ENCODE measurements at places on chromosomes 12 and 14.

GRCh38 chr14:104928391-104929133 is 3.9 kb downstream of the PLD4 start:
- peak; percentile 8 for DNase-seq

DNA sequence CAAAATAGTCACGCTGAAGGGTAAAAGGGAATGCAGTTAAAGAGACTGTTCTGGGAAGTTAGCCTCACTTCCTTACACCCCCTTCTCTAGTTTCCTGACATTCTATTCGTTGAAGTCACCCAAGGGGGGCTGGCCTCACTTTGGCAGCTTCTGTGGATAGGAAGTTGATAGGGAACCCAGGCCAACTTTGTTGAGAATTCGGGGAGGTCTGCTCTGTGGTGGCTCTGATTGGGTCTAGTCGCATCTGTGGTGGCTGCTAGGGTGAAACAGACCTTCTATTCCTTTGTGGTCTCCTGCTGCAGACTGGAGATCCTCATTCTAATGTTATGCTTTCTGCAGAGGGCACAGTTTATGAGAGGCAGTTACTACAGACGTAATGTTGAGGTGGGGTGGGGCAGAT is 28.8 kb upstream of the GZMB start:
- DNase-seq = no peak

DNA sequence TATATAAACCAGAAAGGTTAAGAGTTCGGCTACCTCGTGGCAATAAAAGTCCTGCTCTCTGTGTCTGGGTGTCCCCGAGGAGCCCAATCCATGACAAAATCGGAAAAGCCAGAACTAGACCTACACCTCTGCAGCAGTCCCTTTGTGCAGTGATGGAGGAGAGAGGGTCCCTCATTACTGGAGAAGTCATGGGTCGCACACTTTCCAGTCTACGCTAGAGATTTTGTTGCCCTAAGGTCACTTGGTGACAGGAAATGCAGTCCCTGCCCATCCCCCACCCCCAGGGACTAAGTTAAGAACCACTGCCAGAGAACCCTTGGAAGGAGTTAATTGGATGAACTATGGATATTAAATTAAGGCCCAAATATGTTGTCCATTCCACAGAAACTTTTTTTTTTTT is 104.4 kb upstream of the ATF7IP start:
- DNase-seq = no peak

GRCh38 chr12:30996255-30996654 is 69.7 kb downstream of the TSPAN11 start:
- no peak for DNase-seq

- no peak for DNase-seq
Measured at GRCh38 chr12:129394177-129394825, 509.5 kb downstream of the TMEM132D start.

DNA sequence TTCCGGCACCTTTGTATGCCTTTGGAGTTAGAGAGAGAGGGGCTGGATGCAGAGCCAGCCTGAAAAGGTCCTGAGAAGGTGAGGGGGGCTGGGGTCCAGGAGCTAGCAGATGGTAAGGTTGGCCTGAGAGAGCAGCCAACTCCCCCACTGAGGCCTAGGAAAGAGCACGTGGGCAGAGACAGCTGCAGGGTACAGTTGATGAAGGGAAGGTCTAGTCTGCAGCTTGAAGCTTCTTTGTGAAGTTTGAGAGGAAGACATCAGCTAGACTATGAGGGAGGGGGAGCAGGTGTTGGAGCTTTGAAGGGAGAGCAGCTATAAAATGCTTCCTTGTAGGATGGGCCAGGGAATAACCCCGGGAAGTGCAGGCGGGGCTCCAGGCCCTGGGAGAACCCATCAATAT is 289.3 kb upstream of the AMIGO2 start:
- no peak for DNase-seq

DNA sequence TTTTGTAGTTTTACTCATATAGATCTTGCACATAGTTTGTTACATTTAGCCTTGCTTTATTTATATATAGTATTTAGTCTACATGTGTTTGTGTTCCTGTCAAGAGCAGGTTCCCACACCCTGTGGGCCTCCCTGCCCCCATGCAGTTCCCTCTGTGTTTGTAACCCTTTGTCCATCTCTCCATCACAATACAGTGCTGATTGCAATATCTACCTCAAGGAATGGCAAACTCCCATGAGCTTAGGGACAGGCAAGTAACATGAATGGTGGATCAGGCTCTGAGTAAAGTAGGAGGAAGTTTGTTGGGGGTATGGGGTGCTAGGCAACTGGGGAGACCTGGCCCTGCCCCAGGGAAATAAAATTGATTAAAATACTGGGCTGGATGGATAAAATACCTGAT is 151.9 kb upstream of the MYL2 start:
- no peak for DNase-seq

- DNase-seq = no peak
Measured at GRCh38 chr12:79360286-79360685, 330.5 kb downstream of the PAWR start.

- DNase-seq = no peak
Measured at GRCh38 chr12:4412056-4412455, 32.5 kb upstream of the FGF23 start.

DNA sequence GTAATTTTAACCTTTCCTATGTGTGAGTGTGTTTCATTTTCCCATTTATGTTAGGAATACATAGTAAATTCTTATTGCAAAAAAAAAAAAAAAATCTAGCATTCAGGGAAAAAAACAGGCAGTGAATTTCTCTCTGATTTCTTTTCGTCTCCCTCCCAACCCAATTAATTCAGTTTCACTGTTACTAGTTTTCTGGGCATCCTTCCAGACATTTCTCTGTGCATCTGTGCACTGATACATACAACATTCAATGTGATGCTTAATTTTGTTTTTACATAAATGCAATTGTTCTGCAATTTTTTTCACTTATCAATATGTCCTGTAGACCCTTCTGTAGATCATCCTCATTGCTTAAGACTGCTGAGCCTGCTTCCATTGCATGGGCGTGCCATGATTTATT is 694.3 kb upstream of the TBX3 start:
- no peak for DNase-seq

DNA sequence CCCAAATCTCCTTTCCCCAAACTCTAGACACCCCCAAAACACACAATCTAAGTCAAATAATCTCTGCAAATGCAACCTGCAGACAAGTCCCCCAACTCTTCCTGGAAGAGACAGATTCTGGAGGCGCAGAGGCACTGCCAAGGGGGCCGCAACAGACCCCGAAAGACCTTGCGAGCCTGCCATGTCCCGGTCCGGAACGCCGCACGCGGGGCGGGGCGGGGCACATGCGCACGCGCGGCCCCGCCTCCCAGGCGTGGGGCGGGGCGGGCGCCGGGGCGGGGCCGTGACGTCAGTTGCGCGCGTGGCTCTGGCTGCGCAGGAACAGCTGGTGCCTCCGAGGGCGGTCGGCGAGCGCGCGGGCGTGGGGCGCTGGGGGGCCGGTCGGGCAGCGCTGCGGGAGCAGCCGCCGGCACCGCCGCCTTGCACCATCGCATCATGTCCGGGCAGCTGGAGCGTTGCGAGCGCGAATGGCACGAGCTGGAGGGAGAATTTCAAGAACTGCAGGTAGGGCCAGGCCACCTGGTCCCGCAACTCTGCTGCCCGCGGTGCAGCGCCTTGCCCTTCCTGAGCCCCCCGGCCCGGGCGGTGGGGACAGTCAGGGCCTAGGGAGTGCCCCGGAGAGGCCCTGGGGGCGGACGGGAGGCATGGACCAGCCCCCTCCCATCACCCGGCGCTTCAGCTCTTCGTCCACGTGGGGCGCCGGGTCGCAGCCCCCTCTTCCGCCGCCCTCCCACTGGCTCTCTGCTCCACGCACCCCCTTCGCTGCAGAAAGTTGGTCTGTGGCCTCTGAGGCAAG is at the start of gene TMEM120B:
TSS of gene TMEM120B (plus strand) at position 292 of the 796 bp plus-strand sequence. CDS start at position 436, 144 bp downstream.
- DNase-seq = peak; percentile 97

GRCh38 chr14:23385642-23386265 is 8.9 kb downstream of the CMTM5 start:
- no peak for DNase-seq

DNA sequence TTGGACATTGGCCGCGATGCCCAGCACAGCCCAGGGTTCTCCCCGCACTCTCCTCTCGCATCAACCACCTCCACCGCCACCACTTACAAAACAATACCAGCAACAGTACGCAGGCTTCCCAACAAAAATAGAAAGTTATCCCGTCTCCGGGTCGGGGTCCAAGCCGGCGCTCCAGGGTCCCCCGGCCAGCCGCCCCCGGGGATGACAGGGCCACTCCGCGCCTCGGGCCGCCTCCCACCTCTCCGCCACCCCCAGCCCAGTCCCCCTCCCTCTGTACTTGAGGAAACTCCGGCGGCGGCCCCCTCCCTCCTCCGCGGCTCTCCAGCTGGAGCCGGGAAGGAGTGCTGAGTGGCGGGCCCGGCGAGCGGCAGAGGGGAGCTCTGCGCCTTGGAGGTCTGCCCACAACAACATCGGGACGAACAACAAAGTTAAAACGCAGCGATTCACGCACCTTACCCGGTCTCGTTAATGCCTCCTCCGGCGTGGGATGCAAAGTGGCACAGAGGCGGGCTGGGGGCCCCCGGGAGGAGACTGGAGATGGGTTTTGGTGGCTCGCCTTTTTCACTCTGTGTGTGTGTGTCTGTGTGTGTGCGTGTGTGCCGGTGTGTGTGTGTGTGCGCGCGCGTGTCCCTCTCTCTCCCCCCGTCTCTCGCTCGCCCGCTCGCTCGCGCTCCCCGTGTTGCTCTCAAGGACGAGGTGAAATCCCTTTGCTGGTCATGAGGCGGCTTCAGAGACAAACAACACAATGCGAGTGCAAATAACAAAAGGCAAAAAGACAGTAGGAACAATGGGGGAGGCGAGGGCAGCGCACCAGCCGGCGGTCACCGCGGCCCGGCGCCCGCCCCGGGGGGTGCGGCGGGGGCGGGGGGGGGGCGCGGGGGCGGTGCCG is 386.8 kb downstream of the BCAT1 start:
- peak; percentile 68 for DNase-seq

DNA sequence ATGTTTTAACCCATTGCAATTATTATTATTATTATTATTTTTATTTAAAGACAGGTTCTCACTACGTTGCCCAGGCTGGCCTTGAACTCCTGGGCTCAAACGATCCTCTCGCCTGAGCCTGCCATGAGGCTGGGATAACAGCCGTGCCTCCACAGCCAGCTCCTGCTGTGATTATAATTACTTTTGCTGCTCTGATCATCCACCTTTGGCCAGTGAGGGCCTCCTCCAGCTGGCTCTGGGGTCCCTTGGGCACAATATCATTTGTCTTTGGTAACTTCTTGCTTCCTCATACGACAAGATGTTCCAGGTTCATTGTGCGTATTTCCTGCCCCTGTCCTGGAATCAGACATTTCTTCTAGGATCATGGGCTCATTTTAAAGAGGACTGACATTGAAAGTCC is 28.4 kb downstream of the LRTM2 start:
- DNase-seq = no peak

GRCh38 chr12:91326058-91327027 is 143.7 kb upstream of the DCN start:
- peak; percentile 28 for DNase-seq

DNA sequence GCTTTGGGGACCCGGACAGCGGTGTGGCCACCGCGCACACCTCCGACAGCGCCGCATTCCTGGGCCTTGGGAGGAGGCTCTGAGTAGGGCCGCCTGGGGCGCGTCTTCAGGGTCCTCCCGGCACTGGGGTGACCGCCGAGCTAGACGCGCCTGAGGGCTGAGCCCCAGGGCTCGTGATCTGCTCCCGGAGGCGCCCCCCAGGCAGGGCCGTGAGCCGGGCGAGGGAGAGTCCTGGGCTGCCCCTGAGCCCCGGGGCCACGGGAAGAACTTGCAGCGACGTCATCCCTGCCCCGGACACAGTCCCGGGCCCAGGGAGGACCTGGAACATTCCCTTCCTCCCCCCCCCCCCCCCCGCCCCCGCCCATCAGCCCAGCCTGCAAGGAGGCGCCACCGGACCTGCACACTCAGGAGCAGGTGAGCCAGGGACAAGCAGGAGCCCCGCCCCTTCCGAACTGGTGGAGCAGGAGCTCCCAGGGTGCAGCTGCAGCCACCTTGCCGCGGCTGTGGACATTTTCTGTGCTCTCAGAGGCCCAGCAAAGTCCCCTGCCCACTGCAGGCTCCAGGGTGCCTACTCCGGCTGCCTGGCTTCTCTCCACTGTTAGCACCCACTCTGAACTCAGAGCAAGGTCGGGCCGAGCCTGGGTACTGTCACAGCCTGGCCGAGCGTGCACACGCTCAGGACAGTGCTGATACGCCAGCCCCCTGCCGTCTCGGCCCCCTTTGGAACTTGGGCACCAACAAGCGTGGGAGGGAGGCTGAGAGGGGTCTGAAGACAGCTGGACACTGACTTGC is 50.7 kb downstream of the A2M start:
- DNase-seq = no peak

DNA sequence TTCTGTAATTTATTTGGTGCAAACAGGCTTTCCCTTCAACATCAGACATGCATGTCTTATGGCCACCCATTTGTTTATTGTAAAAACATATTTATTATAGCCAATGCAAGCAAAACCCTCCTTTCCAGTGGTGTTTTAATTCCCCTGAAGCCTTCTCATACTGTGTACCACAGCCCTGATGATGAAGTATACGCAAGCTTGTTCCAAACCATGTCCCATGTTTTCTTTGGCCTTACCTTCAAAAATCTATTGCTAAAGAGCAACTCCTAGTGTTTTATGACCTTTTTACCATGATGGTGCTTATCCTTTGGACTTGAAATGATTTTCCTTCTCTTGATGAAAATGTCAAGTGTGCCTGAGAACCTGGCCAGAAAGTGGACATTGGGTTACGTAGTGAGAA is 85.9 kb upstream of the CCDC91 start:
- DNase-seq = no peak

GRCh38 chr12:63919756-63920155 is 75.3 kb downstream of the SRGAP1 start:
- no peak for DNase-seq

- DNase-seq = no peak
Measured at GRCh38 chr12:66678338-66679275, at the start of gene GRIP1. GRIP1 (minus strand) TSS chr12:66679076; CDS start chr12:66678904, 172 bp downstream.

DNA sequence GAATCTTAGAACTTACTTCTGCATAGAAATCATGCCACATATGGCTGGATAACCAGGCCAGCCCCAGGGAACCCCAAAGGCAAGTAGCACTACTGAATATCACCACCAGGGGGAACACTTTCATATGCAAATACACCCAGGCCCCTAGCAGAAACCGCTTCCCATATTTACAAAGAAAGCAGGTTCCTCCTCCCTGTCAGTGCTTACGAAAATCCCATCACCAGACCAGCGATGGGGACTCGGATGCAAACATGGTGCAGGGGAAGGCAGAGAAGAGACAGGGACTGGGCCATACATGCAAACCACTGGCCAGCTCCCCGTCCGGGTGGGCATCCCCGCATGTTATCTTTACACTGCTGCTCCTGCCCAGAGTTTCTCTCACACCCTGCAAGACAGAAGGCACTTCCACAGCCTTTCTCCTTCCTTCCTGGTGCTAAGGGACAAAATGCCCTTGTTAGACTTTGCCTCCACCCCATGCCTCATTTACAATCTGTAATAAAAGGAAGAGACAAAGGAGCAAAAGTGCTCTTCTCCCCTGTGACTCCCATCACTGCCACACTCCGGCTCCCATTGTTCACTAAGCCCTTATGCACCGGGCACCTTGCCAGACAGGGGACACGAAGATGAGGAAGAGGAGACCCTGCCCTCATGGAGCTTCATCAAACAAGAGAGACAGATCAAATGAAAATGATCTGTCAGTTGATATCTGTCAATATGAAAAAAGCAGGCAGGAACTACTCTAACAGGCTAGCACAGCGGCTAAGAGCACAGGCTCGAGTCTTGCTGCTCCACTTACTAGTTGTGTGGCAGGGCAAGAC is 62.3 kb downstream of the PTPN21 start:
- DNase-seq = peak; percentile 77

Data from GM20000 (cell line).